ENCODE measurements at places on chromosomes 4 and X. TPM values are rescaled to one million over a fixed set of nuclear protein-coding genes. Genes with fewer than 3 reads are reported as not detected.

SORCS2 gene
- 5.6 TPM for total RNA-seq

SSX4 gene
- total RNA-seq: not detected

TLR2 gene
- 1.1 TPM for total RNA-seq

KIT gene
- not detected for total RNA-seq

PARM1 gene
- 0.48 TPM for total RNA-seq

PNMA3 gene
- total RNA-seq: 0.27 TPM

MAGEA12 gene
- 0.12 TPM for total RNA-seq

TMEM150C gene
- 0.53 TPM for total RNA-seq

SUPT20HL1 gene
- not detected for total RNA-seq

NLRP2B gene
- total RNA-seq: not detected

OCIAD2 gene
- total RNA-seq: 126 TPM

ARSH gene
- not detected for total RNA-seq

ZC4H2 gene
- 2.0 TPM for total RNA-seq

VCX2 gene
- total RNA-seq: not detected

PAGE1 gene
- not detected for total RNA-seq

PLAC8 gene
- total RNA-seq: not detected

ARX gene
- total RNA-seq: 0.49 TPM

RHOXF2 gene
- not detected for total RNA-seq

LRIT3 gene
- not detected for total RNA-seq

DLG3 gene
- 5.3 TPM for total RNA-seq

SH3TC1 gene
- total RNA-seq: 14.0 TPM

AREG gene
- 47.0 TPM for total RNA-seq

ARSD gene
- 12.0 TPM for total RNA-seq

ZDHHC15 gene
- not detected for total RNA-seq

All from A549 treated with ZK216348 at 1 μM for 4 hours (cell line).